ENCODE measurements at places on chromosomes 16 and 17.

DNA sequence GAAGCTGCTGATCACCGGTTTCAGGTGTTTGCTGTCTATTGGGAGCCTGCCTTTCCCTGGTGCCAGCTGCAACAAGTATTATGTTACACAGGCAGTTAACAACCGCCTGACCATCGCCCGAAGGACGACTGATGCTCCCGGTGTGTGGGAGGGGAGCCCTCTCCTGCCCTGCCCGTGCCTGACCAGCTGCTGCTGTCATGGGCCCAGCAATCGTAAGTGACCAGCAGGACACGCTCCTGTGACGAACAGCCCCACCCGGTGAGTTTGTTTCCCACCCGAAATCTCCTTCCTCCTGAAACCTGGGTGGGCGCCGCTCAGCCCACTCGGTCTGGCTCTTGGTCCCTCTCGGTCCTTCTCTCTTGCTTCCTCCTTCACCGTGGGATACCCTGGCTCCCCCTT lies 17.9 kb upstream of the UBE2I start:
- no peak for DNase-seq

DNA sequence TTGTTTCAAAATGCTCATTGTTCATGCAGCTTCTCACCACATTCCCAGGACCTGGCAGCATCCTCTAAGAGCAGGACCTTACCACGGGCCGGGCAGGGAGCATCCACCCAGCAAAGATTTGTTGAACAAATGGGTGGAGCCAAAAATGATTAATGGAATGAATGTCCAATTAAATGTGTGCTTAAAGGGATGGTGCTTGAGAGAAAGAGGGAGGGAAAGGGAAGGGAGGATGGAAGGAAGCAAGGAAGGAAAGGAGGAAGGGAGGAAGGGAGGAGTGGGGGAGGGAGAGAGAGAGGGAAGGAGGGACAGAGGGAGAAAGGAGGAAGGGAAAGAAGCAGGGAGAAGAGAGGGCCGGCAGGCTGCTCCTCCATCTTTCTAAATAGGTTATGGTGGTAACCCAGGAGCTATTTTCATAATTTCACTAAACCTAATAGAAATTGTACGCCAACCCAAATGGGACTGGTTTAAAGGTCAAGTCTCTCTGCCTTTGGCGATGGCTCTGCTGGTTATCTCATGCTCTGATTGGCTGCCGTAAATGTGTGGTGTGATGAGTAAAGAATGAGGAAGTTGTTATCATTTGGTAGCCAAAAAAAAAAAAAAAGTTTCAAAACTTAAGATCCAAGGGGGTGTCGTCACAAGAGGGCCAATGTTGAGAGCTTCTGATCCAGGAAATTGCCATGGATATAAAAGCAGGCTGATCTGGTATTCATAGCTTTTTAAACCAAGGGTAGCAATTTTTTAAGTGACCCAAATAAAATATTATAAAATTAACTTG lies 126.7 kb upstream of the FOXF1 start:
- DNase-seq, result no peak

DNA sequence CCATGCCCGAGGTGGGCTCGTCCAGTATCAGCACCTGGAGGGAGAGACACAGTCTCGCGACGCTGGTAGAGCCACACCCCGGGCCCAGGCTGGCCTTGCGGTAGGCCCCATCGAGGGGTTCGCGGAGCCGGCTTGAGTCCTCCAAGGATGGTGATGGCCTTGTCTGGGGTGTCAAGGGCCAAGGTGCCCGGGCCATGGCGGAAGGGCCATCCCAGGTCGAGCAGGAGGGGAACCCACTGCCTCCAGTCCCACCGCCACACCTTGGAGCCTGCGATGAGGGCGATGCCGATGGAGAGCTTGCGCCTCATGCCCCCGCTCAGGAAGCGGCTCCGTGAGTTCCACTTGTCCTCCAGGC lies 29.6 kb upstream of the RNPS1 start:
- DNase-seq, result no peak

GRCh38 chr16:76389126-76389525 lies 111.9 kb downstream of the CNTNAP4 start:
- no peak for DNase-seq

GRCh38 chr16:52757746-52758472 lies 211.0 kb upstream of the TOX3 start:
- DNase-seq, result no peak

DNA sequence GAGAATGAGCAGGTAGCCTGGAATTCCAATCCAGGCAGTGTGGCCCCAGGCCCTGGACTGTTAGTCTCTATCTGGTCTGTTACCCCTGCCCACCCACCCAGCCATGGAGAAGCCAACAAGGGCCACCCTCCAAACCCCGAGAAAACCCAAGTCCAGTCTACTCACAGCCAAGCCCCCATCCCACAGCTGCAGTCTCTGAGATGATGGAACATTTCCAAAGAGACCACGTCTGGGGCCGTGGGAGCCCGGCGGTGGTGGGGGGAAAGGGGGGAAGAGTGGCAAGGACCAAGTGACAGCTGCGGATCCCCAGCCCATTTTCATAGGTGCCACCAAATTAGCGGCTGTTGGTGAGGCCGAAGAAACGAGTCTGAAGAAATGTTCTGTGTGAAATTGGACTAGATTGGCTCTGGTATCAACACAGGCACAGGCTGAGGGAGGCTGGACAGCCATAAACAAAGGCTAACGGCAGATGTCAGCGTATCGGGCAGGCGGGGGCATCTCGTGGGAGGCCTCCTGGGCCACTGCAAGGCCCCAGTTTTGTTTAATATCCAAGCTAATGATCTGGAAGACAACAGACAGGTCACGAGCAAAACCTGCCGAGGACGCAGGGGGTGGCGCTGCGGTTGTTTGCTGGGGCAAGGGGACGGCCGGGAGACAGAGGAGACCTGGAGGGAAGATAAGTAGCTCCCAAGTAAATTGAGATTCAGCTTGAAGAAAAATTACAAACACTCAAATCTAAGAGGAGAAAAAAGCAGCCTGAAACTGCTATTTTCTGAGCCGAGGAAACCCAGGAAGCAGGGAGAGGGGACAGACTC lies 53.4 kb downstream of the RBFOX3 start:
- DNase-seq, result no peak

- DNase-seq, result no peak
Measured at GRCh38 chr17:5598457-5598856, 14.1 kb upstream of the NLRP1 start.

DNA sequence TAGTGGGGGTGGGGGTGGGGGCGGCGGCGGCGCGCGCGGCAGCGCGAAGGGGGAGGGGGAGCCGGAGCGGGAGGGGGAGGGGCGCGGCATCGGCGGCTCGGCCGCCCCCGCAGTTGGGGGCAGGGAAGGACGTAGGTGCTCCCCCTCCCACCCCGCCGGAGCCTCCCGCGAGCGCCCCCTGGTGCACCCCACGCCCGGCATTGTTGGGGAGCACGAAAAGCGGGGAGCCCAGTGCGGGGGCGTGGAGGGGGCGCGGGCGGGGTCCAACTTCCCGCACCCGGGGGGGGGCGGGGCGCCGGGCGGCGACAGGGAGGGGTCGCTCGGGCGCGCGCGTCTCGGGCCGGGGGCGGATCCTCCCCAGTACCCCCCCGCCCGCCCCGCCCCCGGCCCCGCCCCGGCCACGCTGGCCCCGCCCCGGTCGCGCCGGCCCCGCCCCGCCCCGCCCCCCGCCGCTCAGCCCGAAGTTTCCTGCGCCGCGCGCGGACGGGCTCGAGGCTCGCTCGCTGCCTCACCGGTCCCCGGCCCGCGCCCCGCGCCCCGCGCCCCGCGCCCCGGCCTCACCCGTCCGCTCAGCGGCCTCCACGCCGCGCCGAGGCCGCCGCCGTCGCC lies at the start of gene CACNA1H:
Gene CACNA1H, plus strand, starts transcription at position 456 of the 609 bp plus-strand sequence. CDS start 632 bp downstream, outside the sequence.
- peak; percentile 82 for DNase-seq

GRCh38 chr17:59361916-59362810 lies 30.7 kb downstream of the YPEL2 start:
- peak; percentile 42 for DNase-seq

GRCh38 chr16:31696968-31697743 lies 169.5 kb downstream of the AHSP start:
- no peak for DNase-seq

DNA sequence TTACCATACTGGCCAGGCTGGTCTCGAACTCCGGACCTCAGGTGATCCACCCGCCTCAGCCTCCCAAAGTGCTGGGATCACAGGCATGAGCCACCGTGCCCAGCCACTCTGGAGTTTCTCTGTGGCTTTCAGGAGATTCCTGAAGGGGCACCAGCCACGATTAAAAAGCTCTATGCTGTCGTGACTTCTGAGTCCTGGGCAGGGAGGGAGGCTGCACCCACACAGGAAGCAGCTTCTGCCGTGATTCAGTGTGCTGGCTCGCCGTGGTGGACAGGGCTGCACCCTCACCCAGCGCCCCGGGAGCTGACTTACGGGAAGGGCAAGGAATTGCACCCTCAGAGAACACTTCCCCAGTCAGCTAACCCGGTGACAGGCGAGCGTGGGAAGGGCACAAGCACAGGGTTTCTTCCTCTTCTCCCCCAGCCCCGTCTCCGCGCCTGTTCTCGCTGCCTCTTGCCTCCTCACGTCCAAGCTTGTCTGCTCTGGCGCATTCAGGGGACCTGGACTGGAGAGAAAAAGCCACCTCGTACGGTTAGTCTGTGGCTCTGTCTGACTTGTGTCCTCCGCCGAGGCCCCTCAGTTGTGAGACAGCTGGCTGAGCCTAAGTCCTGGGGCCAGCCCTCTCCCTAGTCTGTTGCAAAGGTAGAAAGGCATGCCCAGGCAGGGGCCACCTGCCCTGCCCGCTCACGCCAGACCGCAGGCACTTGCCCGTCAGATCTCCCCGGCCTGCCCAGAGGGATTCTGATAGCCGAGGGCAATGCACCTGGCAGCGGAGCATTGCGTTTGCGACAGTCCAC lies 145.0 kb downstream of the SEC14L1 start:
- DNase-seq, result no peak

- DNase-seq, result no peak
Measured at GRCh38 chr17:16931318-16932060, 40.4 kb downstream of the TNFRSF13B start.

DNA sequence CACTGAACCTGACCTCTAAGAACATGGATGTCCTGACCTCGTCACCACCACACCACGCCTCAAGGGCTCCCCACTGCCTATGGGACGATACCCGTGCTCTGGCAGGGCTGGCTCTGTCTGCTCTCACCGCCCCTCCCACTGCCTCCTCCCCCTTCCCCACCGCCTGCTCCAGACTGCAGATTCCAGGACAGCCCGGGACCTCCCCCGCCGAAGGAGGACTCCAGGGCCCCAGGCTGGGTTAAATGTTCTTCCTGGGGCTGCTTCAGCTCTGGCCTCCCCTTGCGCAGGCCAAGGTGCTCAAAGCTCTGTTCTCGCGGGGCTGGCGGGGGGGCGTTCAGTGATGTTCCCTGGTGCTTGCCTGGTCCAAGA lies 3.1 kb downstream of the NPW start:
- no peak for DNase-seq

- DNase-seq, result no peak
Measured at GRCh38 chr17:78981010-78981888, 1.5 kb upstream of the LGALS3BP start.

DNA sequence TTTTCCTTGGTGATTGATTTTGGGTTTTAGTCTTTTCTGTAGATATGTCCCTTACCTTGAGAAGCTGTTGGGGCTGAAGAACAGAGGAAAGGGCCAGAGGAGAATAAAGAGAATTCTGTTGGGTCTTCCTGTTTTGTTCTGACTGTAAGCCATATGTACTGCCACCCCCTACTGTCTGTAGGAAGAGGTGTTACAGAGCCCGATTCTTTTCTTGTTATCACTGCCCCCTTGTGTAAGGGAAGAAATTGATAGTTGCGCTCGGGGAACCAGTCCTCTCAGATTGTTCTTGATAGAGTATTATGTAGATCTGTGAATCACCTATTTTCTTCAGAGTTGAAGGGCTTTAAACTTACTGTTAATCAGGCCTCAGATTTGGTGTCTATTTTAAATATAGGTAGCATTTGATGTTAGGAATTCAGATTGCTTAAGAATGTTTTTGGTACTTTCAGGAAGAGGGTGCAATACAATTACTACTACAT lies 2.4 kb downstream of the TANC2 start:
- peak; percentile 88 for DNase-seq

- no peak for DNase-seq
Measured at GRCh38 chr16:77986011-77986740, 36.2 kb upstream of the CLEC3A start.

- DNase-seq, result no peak
Measured at GRCh38 chr17:79666111-79666510, 55.3 kb upstream of the RBFOX3 start.

DNA sequence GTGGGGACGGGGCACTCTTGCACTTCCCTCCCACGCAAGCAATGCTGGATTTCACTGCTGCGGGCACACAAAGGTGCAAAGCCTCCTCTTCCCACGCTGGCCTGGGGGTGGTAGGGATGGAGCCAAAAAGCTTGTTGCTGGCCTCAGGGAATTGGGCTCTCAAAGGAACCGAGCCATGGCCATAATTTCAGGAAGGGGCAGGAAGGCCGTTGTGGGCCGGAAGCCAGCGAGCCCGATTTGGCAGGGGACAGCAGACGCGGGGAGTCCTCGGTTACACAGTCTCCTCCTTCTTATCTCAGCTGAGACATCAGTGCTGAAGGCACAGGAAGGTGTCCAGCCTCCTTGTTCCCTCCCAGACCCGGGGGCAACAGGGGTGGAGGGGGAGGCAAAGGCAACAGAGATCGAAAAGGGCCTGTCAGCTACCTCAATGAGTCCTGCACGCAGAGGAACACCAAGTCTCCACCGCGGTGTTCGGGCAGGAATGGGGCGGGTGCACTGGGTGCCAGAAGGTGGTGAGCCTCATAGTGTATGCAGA lies 59.5 kb downstream of the SLFN11 start:
- DNase-seq, result peak; percentile 6

- no peak for DNase-seq
Measured at GRCh38 chr16:2045965-2046892, 1.4 kb downstream of the NTHL1 start.

- DNase-seq, result no peak
Measured at GRCh38 chr16:74743668-74744299, 30.8 kb downstream of the FA2H start.

- DNase-seq, result no peak
Measured at GRCh38 chr17:33980193-33980592, 274.9 kb upstream of the CCL2 start.

DNA sequence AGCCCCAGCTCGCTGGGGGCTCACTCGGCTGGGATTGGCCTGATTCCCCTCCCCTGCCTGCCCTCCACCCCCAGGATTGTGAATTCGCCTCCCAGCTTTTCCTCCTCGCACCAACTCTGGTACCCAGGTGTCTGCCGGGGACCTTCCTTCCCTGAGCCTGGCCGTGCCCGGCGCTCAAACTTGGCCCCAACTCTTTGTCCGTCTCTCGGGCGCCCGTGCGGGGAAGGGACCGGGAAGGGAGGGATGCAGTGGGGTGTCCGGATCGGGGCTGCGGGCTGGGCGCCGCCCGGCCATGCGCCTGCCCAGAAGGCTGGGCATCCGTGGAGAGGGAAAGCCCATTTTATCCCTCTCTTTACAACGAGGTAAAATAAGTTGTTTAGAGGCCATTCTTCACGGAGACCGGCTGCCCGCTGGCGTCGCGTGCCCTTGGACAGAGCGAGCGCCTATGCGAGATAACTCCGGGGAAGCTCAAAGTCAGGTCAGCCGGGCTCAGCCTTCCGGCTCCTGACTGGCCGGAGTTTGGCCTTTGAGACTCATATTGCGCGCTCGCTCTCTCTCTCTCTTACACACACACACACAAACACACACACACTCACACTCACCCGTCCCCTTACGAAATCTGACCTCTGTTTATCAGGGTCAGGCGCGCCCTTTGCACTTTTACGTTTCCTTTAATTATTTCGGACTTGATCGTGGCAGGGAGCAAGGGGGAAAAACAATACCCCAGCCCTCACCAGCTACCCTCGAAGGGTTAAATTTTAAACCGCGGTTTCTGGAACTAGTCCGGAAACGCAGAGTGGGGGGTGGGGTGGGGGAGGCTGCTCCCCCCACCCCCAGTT lies 774 bp upstream of the MAF start:
- DNase-seq, result no peak
